ENCODE measurements at places on chromosomes 6 and 20.
A peak's percentile ranks its signal among the peaks of the same experiment; 100 is the strongest.

DNA sequence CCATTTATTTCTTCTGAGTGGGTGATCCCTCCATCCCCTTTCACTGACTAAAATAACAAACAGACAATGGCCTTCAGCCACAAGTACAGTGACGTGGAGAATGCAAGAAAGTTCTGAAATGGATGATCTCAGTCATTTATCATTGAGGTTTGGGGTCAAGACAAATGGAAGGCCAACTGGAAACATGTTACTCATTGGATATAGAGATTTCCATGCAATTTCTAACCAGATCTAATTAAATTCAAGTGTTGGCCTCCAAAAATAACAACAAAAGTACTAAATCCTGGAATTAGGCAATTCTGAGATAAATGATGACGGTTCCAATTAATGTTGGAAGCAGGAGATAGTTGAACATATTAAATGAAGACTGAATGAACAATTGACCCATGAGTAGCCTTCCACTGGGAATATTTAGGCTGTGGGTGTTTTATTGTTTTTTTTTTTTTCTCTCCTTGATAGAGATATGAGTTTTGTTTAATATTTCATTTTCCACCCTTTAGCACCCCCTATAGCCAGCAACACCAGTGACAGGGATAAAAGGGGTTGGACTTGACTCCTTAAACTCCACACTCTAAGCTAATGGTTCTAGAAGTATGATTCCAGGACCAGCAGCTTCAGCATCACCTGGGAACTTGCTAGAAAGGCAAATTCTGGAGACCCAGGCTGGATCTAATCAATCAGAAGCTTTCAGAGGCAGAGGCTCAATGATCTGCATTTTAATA, 112.8 kb downstream of the BCAS1 start:
- no peak for DNase-seq

DNA sequence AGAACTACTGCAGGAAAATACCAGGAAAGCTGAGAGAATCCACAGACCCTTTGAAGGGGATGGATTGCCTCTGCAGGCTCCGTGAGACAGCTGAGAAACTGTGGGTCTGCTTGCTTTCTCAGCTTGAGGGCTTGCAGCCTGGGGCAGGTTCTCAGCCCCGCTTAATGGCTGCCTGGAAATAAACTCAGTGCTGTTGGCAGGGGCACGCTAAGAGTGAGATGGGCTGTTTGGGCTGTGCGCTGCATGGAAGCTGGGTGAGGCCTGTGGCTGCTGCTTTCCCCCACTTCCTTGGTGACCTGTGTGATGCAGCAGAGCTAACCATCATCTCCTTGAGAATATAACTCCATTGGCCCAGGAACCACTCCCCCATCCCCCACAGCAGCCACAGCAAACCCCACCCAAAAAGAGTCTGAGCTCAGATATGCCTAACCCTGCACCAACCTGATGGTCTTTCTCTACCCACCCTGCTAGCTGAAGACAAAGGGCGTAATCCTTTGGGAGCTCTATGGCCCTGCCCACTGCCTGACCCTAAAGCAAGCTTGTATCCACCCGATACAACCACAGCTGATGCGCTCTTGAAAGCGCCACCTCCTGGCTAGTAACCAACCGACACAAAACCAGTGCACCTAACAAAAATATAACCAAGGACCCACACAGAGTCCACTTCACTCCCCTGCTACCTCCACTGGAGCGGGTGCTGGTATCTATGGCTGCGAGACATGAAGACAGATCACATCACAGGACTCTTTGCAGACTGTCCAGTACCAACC, 800.6 kb upstream of the MAP3K7 start:
- DNase-seq, result no peak

DNA sequence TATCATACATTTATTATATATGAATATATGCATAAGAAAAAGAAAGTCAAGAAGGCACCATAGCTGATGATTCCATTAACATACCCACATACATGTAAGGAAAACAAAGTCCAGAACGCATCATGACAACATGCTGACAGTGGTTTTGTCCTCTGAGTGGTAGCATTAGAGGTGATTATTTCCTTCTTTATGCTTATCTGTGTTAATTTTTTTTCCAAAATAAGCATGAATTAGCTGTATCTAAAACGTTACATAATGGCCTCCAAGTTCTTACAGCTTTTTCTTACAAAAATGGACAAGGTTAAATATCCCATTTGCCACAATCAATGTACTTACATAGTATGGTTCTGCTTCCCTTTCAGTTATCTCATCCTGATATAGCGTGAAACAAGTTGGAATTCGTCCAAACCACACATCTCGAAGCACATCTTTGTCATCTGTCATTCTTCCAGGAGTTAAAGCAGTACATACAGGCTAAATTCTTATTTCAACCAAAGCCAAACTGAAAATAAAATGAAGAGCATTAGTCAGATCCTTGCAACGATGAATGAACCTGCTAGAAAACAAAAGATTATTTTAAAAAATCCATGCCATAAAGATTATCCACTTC, 9.7 kb downstream of the ATG5 start:
- peak; percentile 14 for DNase-seq

- DNase-seq, result peak; percentile 30
Observed at GRCh38 chr6:89596056-89596455, 42.5 kb downstream of the LYRM2 start.

- DNase-seq, result no peak
Observed at GRCh38 chr6:90100059-90100665, 196.5 kb downstream of the BACH2 start.

GRCh38 chr6:80594461-80594860, 488.0 kb downstream of the BCKDHB start:
- DNase-seq, result no peak

- no peak for DNase-seq
Observed at GRCh38 chr6:45654673-45655072, 276.9 kb upstream of the SUPT3H start.

DNA sequence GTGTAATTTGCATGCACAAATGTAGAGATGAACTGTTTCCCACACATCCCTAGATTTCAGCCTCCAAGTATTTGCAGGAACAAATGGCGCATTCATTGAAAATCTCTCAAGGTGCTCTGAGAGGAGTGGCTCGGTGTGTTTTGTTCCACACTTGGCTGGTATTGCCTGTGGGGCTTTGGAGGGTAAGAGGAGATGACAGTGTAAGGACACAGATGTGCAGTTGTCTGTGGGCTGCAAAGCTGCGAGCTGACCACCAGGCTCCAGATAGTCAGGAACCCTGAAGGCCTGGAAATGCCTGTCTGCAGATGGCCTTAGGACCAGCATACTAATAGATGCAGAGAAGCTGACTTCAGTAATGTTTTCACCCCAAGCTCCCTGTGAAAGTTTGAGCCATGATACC, 57.7 kb upstream of the PBOV1 start:
- DNase-seq, result no peak

DNA sequence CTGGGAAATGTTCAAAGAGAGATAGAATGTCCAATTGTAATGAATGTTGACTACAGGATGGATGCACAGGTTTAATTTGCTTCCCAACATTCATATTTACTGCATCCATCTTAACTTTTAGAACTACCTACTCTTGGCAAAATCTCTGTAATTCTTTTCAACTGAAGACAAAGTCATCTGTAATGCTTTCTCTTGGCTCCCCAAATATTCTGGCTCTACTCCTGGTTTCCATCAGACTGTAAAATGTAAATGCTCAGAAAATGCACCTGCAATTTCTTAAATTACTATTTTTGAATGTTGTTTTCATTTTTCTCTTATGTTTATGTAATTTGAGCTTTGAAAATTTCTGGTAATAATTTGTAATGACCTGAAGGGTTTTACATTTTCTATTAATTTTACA, 480.8 kb upstream of the IMPG1 start:
- no peak for DNase-seq

- no peak for DNase-seq
Observed at GRCh38 chr20:62473717-62474603, 1.8 kb downstream of the GATA5 start.

DNA sequence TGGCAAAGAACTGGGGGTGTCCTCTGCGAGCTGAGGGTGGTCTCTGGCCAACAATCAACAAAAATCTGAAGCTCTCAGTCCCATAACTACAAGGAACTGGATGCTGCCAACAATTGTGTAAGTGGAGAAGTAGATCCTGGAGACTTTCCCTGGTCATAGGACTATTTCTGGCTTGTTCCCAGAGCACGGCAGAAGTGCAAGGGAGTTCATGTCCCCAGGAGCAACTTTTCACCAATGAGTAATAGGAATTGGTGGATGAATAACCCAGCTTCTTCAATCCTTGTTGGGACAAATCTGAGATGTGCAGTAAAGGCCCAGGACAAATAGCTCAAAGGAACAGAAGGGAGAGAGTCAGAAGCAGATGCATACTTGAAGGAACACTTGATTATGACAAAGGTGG, 95.5 kb downstream of the QRSL1 start:
- no peak for DNase-seq

DNA sequence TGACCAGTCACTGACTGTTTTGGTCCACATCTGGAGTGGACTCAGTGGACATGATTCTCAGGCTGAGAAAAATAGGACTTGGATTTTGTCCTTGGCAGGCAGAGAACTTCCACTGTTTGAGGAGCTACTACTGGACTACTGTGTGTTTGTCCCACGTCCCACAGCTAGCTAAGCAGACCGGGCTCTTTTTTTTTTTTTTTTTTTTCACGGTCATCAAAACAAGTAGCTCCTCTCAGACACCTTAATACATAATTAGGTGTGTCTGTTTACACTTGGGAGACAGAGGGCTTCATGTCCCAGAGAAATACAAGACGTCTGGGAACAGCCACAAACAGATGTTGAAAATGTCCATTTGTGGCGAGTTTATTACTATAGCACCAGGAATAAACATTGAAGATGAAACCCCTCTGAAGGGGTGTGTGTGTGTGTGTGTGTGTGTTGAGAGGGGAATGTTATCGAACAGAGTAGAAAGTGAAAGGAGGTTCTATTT, 155.0 kb upstream of the SUPT3H start:
- DNase-seq, result no peak

Data from activated CD4-positive, alpha-beta T cell treated with anti-CD3 and anti-CD28 coated beads, Interleukin-2, Interleukin-4, amounts not matched to agents 100 ng/mL and 50 ng/mL, durations not matched to agents 16 hours and 8 hours (primary cell).